ENCODE measurements at places on chromosomes 2 and 18.

GRCh38 chr2:19362755-19363473, 4.5 kb upstream of the OSR1 start:
- DNase-seq = peak; percentile 27

DNA sequence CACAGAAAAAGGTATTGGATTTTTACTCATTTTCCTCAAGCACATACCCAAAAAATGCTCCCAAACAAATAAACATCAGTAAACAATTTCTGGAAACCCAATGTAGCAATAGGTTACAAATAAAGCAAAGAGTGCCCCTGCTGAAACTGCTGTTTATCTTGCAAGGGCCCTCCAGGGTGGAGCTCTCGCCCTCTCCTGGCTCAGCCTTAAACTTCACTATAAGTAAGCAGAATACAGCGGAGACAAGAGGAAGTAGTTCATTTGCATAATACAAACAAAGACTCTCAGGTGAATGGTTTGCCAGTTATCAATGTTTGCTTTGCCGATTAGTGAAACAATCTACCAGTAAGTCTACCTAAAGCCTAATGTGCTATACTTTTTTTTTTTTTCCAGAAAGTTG, 437.6 kb downstream of the DLGAP1 start:
- no peak for DNase-seq

- no peak for DNase-seq
Measured at GRCh38 chr2:217142649-217143266, 282.9 kb upstream of the TNP1 start.

GRCh38 chr2:96856776-96857666, 795 bp downstream of the ANKRD39 start:
- DNase-seq = no peak

- DNase-seq = no peak
Measured at GRCh38 chr18:31278609-31279071, 39.3 kb upstream of the DSG1 start.

DNA sequence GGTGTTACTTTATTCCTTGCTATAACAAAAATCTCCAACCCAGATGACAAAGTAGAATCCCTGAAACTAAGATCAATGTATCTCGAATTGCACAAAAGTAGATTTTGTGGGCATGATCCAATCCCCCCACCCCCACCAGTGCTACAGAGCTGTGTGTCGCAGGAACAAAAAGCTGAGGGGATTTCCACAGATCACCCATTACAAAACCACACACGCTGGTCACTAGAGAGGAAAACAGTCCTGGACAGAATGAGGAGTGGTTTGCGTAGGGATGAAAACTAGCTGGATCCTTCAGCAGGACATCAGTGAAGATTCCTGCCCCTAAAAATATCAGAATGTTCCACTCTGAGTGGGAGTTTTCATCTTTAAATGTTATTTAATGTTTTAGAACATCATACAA, 165.3 kb upstream of the STK17B start:
- DNase-seq = no peak

DNA sequence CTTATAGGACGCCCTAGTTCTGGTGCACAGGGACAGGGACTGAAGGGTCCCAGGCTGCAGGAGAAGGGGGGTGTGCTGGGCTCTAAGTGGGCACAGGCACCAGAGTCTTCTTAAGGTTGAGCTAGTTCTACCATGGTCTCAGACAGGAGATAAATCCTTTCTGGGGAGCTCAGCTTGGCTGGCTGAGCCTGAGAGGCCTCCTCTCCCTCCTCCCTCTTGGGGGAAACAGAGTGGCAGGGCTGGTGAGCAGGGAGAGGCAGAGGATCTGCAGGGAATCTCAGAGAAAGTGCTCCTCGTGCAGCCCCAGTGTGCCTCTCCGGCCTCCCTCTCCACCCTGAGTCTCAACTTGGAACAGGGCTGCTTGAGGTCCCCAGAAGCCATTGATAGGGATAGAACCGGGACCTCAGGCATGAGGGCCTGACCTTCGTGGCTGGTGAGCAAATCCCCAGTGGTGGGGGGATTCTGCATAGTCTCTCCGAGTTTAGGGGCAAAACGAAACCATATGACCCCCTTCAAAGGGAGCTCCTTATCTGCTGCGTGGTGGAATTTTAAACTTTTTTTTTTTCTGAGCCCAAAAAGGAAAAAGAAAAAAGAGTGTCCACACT, 2.0 kb downstream of the GDF7 start:
- DNase-seq = no peak

DNA sequence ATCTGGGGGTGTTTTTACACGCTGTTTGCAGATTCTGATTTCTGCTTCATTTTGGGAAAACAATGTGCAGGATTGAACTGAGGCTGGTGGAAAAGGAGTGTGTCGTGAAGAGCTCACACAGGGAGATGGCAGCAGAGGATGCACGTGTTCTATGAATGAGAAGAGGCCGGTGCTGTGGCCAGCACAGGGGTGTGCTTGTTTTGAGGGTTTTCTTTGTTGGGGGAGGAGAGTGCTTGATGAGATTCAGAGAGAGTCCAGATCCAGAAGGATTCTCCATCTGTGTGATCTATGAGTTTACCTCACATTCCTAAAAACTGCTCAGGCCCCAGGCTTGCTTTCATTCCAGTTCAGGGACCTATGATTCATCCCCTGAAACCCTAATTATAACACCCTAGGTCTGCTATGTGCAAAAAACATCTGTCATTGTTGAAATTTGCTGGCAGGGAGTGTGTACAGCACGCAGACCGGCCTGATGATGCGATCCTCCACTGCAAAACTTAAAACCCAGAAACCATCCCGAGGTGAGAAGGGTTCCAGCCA, 12.1 kb downstream of the TGFA start:
- no peak for DNase-seq

GRCh38 chr18:13218997-13219396, 437 bp downstream of the LDLRAD4 start:
- DNase-seq = no peak

- no peak for DNase-seq
Measured at GRCh38 chr2:143720095-143720664, 591.0 kb downstream of the ARHGAP15 start.

DNA sequence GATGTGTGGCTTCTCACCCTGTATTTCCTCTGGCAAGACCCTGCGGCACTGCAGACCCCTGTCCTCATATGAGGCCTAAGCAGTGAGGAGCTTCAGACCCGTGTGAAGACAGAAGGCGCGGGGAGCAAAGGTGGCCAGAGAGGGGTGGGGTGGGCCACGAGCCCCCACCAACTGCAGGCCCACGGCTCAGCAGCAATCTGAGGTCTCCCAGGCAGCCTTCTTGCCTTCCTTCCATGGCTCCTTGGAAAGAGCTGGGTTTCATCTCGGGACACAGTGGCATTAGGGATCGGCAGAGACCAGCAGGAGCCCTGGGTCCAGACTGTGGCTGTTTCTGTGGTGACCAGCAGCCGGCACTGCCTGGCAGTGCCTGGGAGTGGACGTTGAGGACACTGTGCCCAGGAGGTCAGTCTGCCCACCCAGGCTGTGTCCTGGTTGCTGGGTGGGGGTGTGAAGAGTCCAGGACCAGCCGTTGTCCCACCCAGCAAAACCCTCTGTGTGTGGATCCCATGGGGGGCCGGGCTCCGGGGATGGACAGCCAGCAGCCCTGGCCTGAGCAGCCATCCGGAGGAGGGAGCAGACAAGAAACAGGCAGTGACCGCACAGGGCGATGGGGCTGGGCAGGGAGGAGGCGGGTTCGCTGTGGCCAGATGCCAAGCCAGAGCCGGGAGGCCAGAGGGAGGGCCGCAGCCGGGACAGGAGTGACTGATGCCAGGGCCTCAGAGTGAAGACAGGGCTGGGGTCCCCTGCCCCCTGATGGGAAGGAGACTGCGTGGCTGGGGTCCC, 73.8 kb downstream of the RRM2 start:
- no peak for DNase-seq

- DNase-seq = no peak
Measured at GRCh38 chr2:203824057-203824456, 43.5 kb upstream of the CTLA4 start.

DNA sequence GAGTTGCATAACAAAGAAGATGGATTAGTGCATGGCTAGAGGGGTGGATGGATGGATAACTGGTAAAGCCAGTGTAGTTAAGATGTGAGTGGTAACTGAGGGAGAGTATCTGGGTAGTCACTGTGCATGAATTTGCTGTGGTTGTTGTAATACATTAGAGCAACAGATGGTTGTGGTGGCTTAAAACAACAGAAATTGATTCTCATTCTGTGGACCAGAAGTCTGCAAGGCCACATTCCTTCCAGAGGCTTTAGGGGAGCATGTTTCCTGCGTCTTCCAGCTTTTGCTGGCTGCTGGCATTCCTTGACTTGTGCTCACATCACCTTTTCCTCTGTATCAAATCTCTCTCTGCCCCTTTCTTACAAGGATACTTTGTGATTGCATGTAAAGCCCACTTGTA, 155.4 kb downstream of the ASB1 start:
- DNase-seq = no peak

- no peak for DNase-seq
Measured at GRCh38 chr2:72148837-72149555, 1.3 kb upstream of the CYP26B1 start.

- peak; percentile 38 for DNase-seq
Measured at GRCh38 chr18:21179590-21180220, 62.3 kb upstream of the GREB1L start.

- no peak for DNase-seq
Measured at GRCh38 chr2:241559323-241560161, 997 bp downstream of the BOK start.

- DNase-seq = no peak
Measured at GRCh38 chr2:174826051-174826450, 61.8 kb upstream of the CHRNA1 start.

GRCh38 chr2:235077046-235077445, 125.2 kb downstream of the SH3BP4 start:
- DNase-seq = no peak

DNA sequence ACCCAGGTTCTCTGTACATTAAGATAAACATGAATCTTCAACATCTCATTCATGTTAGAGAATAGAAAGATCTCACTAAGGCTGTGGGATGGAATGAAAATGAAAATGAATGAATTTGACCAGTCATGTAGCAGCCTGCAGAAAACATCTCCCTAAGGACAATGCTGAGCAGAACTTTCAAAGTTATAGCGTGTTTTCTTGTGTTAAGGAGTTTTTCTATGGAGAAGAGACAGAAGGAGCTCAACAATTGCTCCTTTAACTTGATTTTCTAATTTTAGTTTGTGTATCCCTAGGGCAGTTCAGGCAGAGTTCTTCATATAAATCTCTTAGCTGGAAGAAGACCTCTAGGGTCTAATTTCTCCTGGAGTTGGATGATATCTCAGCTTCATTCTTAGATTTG, 45.2 kb upstream of the PDCL3 start:
- no peak for DNase-seq

GRCh38 chr2:234952270-234953115, 676 bp downstream of the SH3BP4 start:
- DNase-seq = no peak

GRCh38 chr2:111537078-111537655, 346.8 kb downstream of the ANAPC1 start:
- no peak for DNase-seq

DNA sequence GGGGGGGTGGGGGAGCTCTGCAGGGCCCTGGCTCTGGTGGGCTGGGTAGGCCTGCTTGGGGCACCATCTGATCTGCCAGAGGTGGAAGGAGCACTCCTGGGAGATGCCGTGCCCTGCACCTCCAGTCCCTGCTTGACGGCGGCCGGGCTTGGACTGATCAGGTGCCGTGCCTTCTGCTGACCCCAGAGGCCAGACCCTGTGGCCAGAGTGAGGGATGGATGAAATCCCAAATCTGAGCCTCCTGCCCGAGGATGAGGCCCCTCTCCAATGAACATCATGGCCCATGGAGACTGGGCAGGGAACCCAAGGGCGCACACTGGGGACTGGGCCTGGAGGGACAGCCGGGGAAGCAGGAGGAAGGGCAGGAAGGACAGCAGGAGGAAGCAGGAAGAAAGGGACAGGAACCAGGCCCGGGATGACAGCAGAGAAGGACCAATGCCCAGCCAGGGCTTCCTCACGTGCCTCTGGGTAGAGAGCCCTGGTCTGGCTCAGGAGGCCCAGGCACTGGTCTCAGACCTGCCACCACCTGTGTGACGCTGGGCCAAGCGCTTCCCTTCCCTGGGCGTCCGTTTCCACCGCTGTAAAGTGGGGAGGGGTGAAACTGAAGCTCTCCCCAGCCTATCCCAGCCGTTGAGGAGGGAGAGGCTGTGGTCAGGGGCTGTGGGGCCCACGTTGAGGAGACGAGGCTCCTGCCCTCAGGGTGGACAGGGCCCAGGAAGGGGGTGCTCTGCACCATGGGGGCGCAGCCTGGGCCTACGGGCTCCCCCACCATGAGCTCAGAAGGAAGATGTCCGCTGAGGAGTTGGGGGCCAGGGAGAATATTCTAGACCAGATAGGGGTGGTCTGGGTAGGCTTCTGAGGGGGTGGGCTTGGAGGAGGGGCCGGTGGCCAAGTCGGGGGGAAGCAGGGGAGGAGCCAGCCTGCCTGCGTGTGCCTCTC, 1.0 kb upstream of the GPR35 start:
- DNase-seq = no peak

DNA sequence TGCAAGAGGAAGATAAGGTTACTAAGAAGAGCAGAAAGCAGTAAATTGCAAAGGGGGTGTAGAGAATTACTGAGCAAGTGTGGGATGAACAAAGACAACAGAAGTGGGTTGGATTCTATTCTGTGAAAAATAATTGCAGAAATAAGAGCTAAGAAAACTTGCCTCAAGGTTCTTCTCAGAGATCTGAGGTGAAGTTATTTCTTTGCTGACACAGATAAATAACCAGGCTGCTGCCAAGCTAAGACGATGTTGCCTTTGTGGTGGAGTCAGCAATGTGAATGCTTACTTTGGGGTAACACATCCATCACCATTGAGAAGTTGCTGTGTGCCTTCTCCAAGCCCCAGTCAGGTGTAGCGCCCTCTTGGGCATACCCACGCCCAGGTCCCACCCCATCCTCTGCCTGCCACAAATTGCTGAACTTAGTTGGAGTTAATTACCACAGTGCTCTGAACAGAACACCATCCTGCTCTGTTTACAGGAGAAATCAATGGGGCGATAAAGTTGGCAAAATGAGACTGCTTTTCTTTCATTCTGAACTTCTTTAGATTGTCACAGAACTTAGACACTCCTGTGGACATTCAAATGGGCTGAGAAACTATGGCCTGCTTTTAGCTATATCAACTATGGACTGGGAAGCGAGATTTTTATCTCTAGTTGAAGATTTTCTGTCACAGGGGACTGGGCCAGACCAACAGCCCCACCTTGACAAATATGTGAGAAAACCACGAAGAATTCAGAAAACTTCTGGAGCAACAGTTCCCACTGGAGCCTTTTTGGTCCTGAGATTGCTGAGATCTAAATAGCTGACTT, 283.6 kb downstream of the TMX3 start:
- no peak for DNase-seq

- no peak for DNase-seq
Measured at GRCh38 chr2:235011607-235011928, 59.8 kb downstream of the SH3BP4 start.
